ENCODE measurements at places on chromosomes 4 and X.

DNA sequence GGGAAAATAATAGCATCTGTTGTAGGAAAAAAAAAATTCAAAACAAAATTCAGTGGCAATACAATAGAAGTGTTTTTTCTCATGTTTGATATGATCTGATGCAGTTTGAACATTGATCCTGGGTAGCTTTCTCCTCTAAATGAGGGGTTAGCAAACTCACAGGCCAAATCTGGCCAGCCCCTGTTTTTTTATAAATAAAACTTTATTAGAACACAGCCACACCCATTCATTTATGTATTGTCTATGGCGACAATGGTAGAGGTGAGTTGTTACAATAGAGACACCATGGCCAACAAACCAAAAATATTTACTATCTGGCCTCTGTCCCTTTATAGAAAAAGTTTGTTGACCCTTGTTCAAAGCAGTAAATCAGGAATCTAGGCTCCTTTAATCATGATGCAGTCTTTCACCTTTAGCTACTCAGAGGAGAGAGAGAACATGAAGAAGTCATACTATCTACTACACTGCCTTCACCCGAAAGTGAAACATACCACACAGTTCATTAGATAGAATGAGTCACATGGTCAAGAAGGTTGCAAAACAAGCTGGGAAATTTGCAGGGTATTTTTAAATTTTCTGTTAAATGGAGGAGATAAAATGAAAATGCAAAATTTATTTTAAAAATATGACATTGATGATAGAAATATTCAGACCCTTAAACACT, 186.6 kb upstream of the MAOA start:
- peaks cover 3% of the 10 kb centered on the region for H3K4me1 ChIP-seq
- DNase-seq = no peak
- no peak overlapping the region for H3K4me3 ChIP-seq
- no peak overlapping the region for H3K27ac ChIP-seq

GRCh38 chr4:105992641-105993305, 97.5 kb downstream of the NPNT start:
- no peak for DNase-seq
- H3K36me3 ChIP-seq = no peaks in the 10 kb centered on the region
- H3K4me1 ChIP-seq = no peaks in the 10 kb centered on the region
- H3K4me3 ChIP-seq = no peak overlapping the region

GRCh38 chr4:3802571-3803474, 36.6 kb downstream of the ADRA2C start:
- H3K27me3 ChIP-seq = peaks cover 5% of the 10 kb centered on the region
- H3K4me1 ChIP-seq = no peaks in the 10 kb centered on the region
- no peaks in the 10 kb centered on the region for H3K36me3 ChIP-seq
- no peak overlapping the region for H3K4me3 ChIP-seq

GRCh38 chr4:95265814-95266740, 282.7 kb downstream of the UNC5C start:
- H3K27ac ChIP-seq = no peak overlapping the region
- no peaks in the 10 kb centered on the region for H3K36me3 ChIP-seq
- H3K4me3 ChIP-seq = no peak overlapping the region
- no peaks in the 10 kb centered on the region for H3K4me1 ChIP-seq
- no peak for DNase-seq

DNA sequence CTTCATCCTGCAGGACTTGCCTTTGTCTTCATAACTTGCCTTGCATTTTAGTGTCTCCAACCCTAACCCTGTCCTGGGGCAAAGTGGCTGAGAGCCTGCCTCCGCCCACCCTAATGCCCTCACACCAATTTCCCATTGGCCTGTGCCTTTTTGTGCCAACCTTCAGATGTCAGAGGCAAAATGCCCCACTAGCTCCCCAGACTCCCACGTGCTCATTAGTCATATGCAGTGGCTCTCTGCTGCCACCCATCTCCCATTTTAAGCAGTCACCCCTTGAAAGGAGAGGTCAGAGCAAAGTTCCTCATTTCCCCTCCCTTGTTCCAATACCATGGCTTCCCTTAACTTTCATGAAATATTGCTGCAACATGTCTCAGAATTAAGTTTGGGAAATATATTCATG, 74.8 kb upstream of the PASD1 start:
- H3K36me3 ChIP-seq = no peaks in the 10 kb centered on the region
- no peaks in the 10 kb centered on the region for H3K27me3 ChIP-seq
- DNase-seq = peak; percentile 41
- no peak overlapping the region for H3K27ac ChIP-seq
- no peaks in the 10 kb centered on the region for H3K4me1 ChIP-seq

DNA sequence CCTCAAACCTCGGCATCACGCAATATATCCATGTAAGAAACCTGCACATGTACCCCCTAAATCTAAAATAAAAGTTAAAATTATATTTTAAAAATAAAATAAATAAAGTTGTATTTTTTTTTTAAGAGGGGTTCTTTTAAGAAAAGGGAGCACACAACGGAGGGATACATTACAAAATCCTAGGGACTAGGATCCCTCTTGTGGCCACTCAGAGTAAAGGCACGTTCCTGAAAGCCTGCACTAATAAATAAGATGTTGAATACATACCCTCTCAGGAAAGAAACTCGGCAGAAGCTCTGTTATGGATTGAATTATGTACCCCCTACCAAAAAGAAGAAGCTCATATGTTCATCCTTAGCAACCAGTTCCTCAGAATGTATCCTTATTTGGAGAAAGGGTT, 50.9 kb upstream of the PRDX4 start:
- no peaks in the 10 kb centered on the region for H3K36me3 ChIP-seq
- peaks cover 8% of the 10 kb centered on the region for H3K27me3 ChIP-seq
- H3K4me1 ChIP-seq = no peaks in the 10 kb centered on the region
- H3K4me3 ChIP-seq = no peak overlapping the region
- no peak overlapping the region for H3K27ac ChIP-seq
- DNase-seq = no peak

DNA sequence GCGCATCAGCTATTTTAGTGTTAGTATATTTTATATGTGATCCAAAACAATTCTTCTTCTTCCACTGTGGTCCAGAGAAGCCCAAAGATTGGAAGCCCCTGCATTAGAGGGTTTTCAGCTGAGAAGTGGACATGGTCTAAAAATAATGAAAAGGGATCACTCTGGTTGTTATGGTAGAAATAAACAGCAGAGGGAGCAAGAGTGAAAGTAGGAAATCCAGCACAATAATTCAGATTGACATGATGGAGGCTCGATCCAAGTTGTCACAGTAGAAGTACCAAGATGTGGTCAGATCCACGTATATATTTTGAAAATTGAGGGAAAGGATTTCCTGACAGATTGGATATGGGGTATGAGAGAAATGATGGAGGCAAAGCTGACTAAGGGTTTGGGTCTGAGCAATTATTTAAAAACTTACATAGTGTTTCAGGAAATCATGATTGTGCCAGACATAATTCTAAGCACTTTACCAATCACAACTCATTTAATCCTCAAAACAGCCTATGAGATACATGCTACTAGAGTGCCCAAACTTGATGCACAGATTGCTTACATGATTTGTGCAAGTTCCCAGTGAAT, 17.0 kb upstream of the TMEM144 start:
- H3K27ac ChIP-seq = no peak overlapping the region
- no peaks in the 10 kb centered on the region for H3K36me3 ChIP-seq
- H3K27me3 ChIP-seq = peaks cover 2% of the 10 kb centered on the region
- no peak overlapping the region for H3K4me3 ChIP-seq
- no peaks in the 10 kb centered on the region for H3K4me1 ChIP-seq
- DNase-seq = no peak

- no peaks in the 10 kb centered on the region for H3K36me3 ChIP-seq
- no peak overlapping the region for H3K4me3 ChIP-seq
- no peak for DNase-seq
- no peak overlapping the region for H3K27ac ChIP-seq
- peaks cover 16% of the 10 kb centered on the region for H3K4me1 ChIP-seq
These were observed 8.8 kb downstream of the DIPK2B start for GRCh38 chrX:45191820-45192409.

DNA sequence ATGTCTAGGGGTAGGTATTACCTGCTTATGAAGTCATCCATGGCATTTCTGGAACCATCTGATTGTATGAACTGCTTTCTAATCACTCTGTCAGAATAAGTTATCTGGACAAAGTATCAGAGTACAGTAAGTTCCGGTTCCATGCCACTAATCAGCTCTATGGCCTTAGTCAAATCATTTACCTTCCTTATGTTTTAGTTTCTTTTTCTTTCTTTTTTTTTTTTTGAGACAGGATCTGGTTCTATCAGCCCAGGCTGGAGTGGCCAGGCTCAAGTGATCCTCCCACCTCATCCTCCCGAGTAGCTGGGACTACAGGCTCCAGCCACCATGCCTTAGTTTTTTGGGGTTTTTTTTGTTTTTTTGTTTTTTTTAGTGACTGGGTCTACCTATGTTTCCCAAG, 11.5 kb downstream of the XIAP start:
- no peaks in the 10 kb centered on the region for H3K27me3 ChIP-seq
- no peak overlapping the region for H3K27ac ChIP-seq
- peaks cover 21% of the 10 kb centered on the region for H3K4me1 ChIP-seq

DNA sequence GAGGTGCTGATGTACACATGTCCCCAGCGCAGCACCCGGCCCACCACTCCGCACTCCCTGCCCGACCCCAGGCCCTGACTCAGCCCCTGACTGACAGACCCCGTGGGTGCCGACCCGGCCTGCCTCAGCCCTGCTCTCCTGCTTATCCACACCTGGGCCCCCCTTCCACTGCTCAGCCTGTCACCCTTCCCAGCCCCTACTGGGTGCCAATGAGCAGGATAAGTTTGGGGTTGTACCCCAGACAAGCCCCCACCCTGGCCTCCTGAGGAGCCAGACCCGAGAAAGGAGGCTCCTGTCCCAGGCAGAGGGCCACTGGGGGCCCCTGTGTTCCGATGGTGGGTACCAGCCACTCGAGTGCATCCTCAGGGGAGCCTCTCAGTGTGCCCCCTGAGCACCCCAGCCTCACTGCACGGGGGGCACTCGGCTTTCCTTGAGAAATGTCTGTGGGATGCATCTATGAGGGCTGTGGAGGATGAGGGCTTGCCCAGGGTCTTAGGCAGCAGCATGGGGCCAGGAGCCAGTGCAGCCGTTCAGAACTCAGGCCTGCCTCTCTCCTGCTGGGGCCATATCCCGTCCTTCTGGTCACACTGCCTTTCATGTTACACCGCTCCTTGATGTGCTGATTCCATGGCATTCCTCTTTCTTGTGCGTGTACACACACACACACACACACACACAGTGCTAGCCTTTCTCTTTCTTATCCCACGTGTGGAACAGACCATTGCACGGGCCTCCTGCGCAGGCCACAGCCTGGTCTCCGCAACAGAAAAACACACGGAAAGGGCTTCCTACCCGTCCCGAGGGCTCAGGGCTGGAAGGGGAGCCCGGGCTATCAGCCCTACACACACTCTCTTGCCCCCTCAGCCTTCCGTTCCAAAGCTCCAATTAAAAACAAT, 220.1 kb upstream of the PSAPL1 start:
- no peak overlapping the region for H3K4me3 ChIP-seq
- no peaks in the 10 kb centered on the region for H3K36me3 ChIP-seq
- no peak for DNase-seq

- H3K27me3 ChIP-seq = no peaks in the 10 kb centered on the region
- DNase-seq = no peak
- no peak overlapping the region for H3K4me3 ChIP-seq
- H3K36me3 ChIP-seq = peaks cover 39% of the 10 kb centered on the region
- H3K4me1 ChIP-seq = peaks cover 47% of the 10 kb centered on the region
These were observed 35.8 kb downstream of the BCOR start for GRCh38 chrX:40061871-40062524.

DNA sequence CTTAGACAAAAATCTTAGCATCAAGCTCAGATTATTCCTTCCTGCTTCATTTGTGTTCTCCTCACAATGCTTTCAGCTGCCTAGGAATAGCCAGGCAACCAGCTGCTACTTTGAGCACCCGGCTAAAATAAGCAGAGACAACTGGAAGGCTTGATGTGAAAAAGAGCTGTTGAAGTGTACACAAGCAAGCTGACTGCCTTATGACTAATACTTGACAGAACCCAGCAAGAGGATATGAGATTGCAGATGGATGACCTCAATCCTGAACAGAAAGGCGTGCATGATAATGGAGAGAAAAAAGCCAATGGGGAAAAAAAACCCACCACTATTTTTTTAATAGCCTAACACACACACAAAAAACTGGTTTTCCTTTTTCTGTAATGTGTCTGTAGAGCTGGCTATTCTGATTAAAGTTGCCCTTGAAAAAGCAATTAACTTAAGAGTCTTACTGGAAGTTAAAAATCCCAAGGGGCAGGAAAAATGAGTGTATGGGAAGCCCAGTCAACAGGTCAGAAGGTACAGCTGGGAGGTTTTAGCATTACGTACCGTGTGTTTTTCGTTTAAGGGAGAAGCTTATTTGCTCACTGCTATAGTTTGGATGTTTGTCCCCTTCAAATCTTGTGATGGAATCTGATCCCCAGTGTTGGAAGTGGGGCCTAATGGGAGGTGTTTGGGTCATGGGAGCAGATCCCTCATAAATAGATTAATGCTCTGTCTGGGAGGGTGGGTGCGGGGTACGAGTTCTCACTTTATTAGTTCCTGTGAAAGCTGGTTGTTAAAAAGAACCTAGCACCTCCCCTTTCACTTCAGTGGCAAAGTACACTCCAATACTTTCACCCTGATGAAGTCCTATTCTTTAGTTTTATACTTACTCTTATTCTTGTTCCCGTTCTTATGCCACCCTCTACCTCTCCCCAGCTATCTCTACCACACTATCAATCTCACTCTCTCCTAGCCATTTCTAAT, 37.1 kb upstream of the HERC6 start:
- H3K4me1 ChIP-seq = peaks cover 3% of the 10 kb centered on the region
- no peak for DNase-seq
- H3K4me3 ChIP-seq = no peak overlapping the region
- no peaks in the 10 kb centered on the region for H3K36me3 ChIP-seq

GRCh38 chr4:110484767-110485166, 8.8 kb downstream of the ENPEP start:
- H3K4me3 ChIP-seq = no peak overlapping the region
- no peaks in the 10 kb centered on the region for H3K4me1 ChIP-seq
- DNase-seq = no peak
- no peak overlapping the region for H3K27ac ChIP-seq
- no peaks in the 10 kb centered on the region for H3K36me3 ChIP-seq

- no peak for DNase-seq
- H3K27ac ChIP-seq = no peak overlapping the region
- no peaks in the 10 kb centered on the region for H3K36me3 ChIP-seq
- no peaks in the 10 kb centered on the region for H3K27me3 ChIP-seq
- no peaks in the 10 kb centered on the region for H3K4me1 ChIP-seq
These were observed 1577.0 kb upstream of the TENM3 start for GRCh38 chr4:180665994-180666824.

- DNase-seq = peak; percentile 44
- H3K4me1 ChIP-seq = peaks cover 39% of the 10 kb centered on the region
- H3K27ac ChIP-seq = peak overlapping the region; percentile 98
These were observed 122.8 kb downstream of the DIPK2B start for GRCh38 chrX:45077748-45078424.

GRCh38 chr4:113610537-113610936, 151.0 kb downstream of the CAMK2D start:
- H3K4me3 ChIP-seq = no peak overlapping the region
- no peak overlapping the region for H3K27ac ChIP-seq
- DNase-seq = no peak

Data from activated CD8-positive, alpha-beta memory T cell treated with anti-CD3 and anti-CD28 coated beads, Interleukin-2, amount 10 ng/mL, durations not matched to agents 7 days and 5 days (primary cell).